Stimulated activated CD4-positive, alpha-beta T cell treated with anti-CD3 and anti-CD28 coated beads, Interleukin-2, amount 100 ng/mL, for 4 hours (primary cell): ENCODE measurements at places on chromosomes 3 and 15.

DNA sequence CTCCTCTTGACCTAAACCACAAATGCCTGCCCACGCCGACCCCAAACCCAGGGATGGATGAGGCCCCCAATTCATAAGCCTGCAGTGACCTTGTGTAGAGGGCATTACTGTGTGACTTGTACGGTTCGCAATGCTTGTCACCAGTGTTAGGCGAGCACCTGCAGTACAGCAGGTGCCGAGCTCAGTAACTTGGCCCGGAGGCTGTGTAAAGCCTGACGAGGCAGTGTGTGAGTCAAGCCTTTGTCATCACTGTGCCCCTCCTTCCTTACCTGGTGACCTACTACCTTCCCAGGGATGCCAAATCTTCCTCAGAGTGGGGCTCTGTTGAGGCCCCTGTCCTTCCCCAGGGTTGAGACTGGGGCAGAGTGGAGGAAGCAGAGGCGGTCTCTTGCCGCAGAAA, 37.2 kb upstream of the TMEM115 start:
- DNase-seq = no peak

DNA sequence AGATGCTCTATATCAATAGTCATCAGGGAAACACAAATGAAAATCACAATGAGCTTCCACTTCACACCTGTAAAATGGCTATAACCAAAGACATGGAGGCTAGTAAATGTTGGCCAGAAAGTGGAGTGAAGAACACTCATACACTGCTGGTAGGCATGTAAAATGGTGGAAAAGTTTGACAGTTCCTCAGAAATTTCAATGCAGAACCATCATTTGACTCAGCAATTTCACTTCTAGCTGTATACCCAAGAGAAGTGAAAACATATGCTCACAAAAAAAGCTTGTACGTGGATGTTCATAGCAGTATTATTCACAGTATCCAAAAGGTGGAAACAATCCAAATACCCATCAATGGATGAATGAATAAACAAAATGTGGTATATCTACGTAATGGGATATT, 19.2 kb upstream of the TOP2B start:
- no peak for DNase-seq

DNA sequence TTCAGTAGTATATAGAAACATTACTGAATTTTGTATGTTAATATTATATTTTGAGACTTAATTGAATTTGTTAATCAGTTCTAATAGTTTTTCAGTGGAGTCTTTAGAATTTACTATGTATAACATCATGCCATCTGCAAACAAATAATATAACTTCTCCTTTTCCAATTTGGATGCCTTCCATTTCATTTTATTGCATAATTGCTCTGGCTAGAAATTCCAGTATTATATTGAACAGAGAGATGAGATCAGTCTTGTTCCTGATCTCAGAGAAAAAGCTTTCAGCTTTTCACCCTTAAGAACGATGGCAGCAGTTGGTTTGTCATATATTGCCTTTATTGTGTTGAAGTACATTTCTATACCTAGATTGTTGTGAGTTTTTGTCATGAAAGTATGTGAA, 40.4 kb downstream of the OR4F15 start:
- no peak for DNase-seq

GRCh38 chr3:186845756-186846155, 3.2 kb downstream of the ADIPOQ start:
- DNase-seq = no peak

GRCh38 chr15:45113380-45113990, 487 bp downstream of the DUOX2 start:
- DNase-seq = no peak
